ENCODE measurements at places on chromosomes 1 and 21. TPM values are rescaled to one million over a fixed set of nuclear protein-coding genes. Genes with fewer than 3 reads are reported as not detected.

DNA sequence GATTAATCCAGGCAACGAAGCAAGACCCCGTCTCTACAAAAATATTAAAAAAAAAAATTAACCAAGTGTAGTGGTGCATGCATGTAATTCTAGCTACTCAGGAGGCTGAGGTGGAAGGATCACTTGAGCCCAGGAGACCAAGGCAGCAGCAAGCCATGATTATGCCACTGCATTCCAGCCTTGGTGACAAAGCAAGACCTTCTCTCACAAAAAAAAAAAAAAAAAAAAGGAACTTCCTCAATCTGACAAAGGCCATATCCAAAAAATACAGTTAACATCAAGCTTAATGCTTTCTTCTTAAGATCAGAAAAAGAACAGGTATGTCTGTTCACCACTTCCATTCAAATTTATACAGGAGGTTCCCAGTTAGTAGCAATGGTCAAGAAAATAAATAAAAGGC, 54.4 kb downstream of the EVI5 start:
- H3K36me3 ChIP-seq, result no peaks in the 10 kb centered on the region
- H3K4me3 ChIP-seq, result no peak overlapping the region
- no peaks in the 10 kb centered on the region for H3K4me1 ChIP-seq
- no peak for DNase-seq

DNA sequence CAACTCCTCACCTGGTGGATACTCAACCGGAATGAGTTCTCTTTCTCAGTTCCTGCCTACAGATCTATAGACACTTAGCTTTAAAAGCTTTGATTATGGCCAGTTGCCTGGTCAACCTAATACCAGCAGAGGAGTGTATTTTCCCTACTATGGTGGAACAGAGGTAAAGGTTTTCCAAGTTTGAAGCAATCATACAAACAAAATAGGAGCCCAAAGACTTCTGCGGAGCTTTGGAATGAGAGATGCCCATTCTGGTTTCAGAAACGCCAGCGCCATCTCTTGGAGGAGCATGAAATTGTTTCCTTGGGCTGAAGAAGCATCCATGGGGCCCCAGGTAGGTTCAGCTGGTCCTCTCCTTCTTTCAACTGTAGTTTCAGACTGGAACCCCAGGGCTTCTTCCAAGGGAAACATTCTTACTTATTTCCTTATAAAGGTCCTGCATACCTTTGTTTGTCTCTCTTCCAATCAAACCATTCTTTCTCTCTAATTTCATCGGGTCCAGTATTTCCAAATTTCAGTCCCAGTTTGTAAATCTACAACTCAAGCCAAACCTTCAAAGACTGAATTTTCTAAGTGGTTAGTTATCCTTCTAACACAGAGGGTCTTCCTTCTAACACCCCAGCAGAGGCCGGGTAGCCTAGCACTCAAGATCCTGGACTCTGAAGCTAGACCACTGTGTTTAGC, 95.9 kb downstream of the KCNJ15 start:
- H3K36me3 ChIP-seq, result no peaks in the 10 kb centered on the region
- no peaks in the 10 kb centered on the region for H3K27me3 ChIP-seq
- DNase-seq, result peak; percentile 77
- H3K4me3 ChIP-seq, result no peak overlapping the region
- H3K27ac ChIP-seq, result peak overlapping the region; percentile 80

GRCh38 chr1:111200802-111201161, 336 bp upstream of the DENND2D start:
- no peak for DNase-seq
- H3K27ac ChIP-seq, result no peak overlapping the region
- H3K36me3 ChIP-seq, result no peaks in the 10 kb centered on the region
- H3K4me1 ChIP-seq, result peaks cover 2% of the 10 kb centered on the region
- no peak overlapping the region for H3K4me3 ChIP-seq

DNA sequence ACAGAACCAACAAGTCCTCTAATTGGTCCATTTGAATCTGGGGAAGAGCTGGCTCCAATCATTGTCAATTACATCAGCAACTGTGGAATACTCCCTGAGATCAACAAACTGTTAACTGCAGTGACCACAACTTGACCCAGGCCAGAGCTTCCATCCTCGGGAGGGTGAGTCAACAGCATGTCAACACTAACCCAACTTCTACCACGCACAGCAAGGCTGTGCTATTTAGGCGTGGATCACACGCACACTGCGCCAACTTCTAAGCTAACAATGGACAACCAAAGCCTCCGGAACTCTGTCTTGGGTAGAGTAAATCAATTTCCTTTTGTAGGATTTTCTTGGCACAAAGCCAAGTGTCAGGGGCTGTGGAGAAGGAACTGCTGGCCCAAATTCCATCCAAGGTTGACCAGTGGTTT, 30.4 kb downstream of the APP start:
- DNase-seq, result peak; percentile 98
- peak overlapping the region; percentile 68 for H3K27ac ChIP-seq
- H3K4me1 ChIP-seq, result peaks cover 3% of the 10 kb centered on the region
- no peaks in the 10 kb centered on the region for H3K36me3 ChIP-seq

GRCh38 chr1:203626910-203627246, 246 bp downstream of the ATP2B4 start:
- H3K27me3 ChIP-seq, result no peaks in the 10 kb centered on the region
- H3K27ac ChIP-seq, result peak overlapping the region; percentile 97
- peaks cover 2% of the 10 kb centered on the region for H3K36me3 ChIP-seq
- peak overlapping the region; percentile 96 for H3K4me3 ChIP-seq
- peaks cover 11% of the 10 kb centered on the region for H3K4me1 ChIP-seq
- DNase-seq, result no peak

DNA sequence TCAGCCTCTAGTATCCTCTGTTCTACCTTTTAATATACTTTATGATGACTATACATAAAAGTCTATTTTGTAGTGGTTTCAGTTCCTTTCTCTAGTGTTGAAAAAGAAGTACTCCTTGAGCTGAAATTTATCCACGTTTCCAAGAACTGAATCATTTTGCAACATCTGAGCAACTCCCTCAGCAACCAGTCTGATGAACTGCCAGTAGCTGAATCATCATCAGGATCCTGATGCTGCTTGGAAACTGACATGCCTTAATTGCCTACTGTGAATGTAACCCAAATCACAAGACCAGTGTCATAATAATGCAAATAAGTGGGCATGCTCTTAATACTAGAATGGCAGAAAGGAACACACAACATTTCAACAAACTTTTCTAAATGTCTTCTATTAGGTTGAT, 103.3 kb downstream of the CYYR1 start:
- H3K36me3 ChIP-seq, result no peaks in the 10 kb centered on the region
- no peaks in the 10 kb centered on the region for H3K4me1 ChIP-seq
- H3K27me3 ChIP-seq, result peaks cover 2% of the 10 kb centered on the region
- peak; percentile 80 for DNase-seq
- no peak overlapping the region for H3K4me3 ChIP-seq

NBPF8 gene
- polyA plus RNA-seq, result 20.4 TPM

- H3K27ac ChIP-seq, result no peak overlapping the region
- H3K4me1 ChIP-seq, result no peaks in the 10 kb centered on the region
- H3K36me3 ChIP-seq, result no peaks in the 10 kb centered on the region
Observed at GRCh38 chr1:199020904-199021303, 382.1 kb downstream of the PTPRC start.

CYP4A11 gene
- not detected for polyA plus RNA-seq

GRCh38 chr1:115782571-115783281, 14.2 kb upstream of the CASQ2 start:
- H3K27ac ChIP-seq, result peak overlapping the region; percentile 57
- H3K4me1 ChIP-seq, result peaks cover 6% of the 10 kb centered on the region
- DNase-seq, result peak; percentile 55

DNA sequence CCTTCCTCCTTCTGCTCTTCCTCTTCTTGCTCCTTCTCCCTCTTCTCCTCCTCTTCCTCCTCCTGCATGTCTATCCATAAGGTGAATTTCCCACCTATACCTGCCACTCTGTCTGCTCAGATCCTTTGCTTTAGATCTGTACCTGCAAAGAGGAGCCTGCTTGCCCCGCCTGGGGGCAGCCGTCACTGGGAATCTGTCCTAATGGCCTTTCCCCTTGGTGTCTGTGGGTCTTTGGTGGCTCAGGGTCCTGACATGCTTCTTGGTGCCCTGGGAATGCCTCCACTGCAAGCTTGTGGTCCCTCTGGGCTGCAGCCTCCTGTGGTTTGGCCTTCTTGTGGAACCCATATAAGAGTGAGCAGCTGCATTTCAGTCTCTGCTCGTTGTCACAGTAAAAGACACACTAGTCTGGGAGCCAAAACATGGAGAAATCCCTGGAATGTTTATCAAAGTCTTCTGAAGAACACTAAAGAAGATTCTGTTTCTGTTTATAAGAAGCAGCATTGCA, 79.5 kb upstream of the CSF3R start:
- no peak overlapping the region for H3K27ac ChIP-seq
- DNase-seq, result no peak
- H3K27me3 ChIP-seq, result no peaks in the 10 kb centered on the region
- no peaks in the 10 kb centered on the region for H3K4me1 ChIP-seq
- no peak overlapping the region for H3K4me3 ChIP-seq

DNA sequence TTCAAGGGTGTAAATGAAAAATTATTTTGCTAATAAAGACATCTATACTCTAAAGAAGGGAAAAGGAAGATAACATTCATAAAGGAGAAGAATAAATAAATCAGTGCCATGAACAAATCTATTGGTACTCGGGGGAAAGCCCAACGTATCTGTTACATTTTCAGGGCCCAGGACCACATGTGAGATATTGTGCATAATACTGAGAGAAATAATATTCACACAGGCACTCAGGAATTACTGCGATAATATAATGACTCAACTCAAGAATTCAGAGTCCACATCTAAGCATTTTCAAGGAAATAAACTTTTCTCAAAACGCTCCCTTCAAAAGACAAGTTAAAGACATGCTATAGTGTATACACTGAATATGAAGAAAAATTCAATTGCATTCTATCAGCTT, 108.8 kb downstream of the SMYD2 start:
- H3K4me3 ChIP-seq, result no peak overlapping the region
- no peak overlapping the region for H3K27ac ChIP-seq
- peaks cover 12% of the 10 kb centered on the region for H3K36me3 ChIP-seq
- H3K27me3 ChIP-seq, result no peaks in the 10 kb centered on the region
- H3K4me1 ChIP-seq, result peaks cover 2% of the 10 kb centered on the region

DNA sequence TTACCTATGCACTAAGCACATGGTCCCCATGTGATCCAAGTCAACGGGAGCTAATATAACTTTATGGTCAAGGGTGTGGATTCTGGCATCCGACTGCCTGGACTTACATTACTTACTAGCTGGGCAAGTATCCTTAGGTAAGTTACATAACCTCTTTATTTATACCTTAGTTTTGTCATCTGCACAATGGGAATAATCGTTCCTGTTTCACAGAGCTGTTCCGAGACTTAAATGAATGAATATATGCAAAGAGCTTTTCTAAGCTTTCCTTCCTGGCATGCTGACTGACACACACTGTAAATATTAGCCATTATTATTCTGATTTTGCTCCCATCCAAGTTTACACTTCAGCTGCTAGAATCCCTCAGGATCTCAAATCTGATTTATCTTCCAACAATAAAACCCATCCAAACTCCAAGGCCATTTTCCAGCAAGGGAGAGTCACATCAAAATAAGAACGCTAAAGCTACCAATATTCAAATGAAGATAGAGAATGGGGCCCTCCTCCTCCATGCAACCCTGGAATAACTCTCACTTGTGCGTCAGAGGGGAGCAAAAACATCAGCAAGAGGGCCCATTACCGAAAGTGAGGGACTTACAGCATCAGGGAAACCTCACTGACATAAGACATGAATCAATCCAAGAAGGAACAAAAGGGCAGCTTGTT, 115.6 kb upstream of the KAZN start:
- DNase-seq, result no peak
- no peak overlapping the region for H3K27ac ChIP-seq
- no peaks in the 10 kb centered on the region for H3K36me3 ChIP-seq
- no peaks in the 10 kb centered on the region for H3K27me3 ChIP-seq
- peaks cover 5% of the 10 kb centered on the region for H3K4me1 ChIP-seq

ITLN1 gene
- polyA plus RNA-seq, result not detected

SYTL1 gene
- 0.02 TPM for polyA plus RNA-seq

- DNase-seq, result no peak
- no peaks in the 10 kb centered on the region for H3K36me3 ChIP-seq
- H3K27ac ChIP-seq, result no peak overlapping the region
- H3K4me3 ChIP-seq, result no peak overlapping the region
- H3K4me1 ChIP-seq, result peaks cover 10% of the 10 kb centered on the region
Observed at GRCh38 chr1:93750955-93751354, 69.3 kb upstream of the BCAR3 start.

- peak; percentile 11 for DNase-seq
- H3K27ac ChIP-seq, result no peak overlapping the region
- H3K4me3 ChIP-seq, result no peak overlapping the region
- peaks cover 11% of the 10 kb centered on the region for H3K27me3 ChIP-seq
- no peaks in the 10 kb centered on the region for H3K36me3 ChIP-seq
Observed at GRCh38 chr1:41400225-41400624, 39.0 kb downstream of the FOXO6 start.

GRCh38 chr1:67053785-67054772, at the start of gene SLC35D1:
SLC35D1 (minus strand) TSS chr1:67054148; CDS start chr1:67054013, 135 bp downstream.
- H3K4me3 ChIP-seq, result peak within 1 kb of the TSS; percentile 96
- H3K27me3 ChIP-seq, result no peaks in the 10 kb centered on the region
- H3K4me1 ChIP-seq, result peaks cover 4% of the 10 kb centered on the region
- no peaks in the 10 kb centered on the region for H3K36me3 ChIP-seq

GRCh38 chr21:36188081-36188681, 31.6 kb downstream of the DOP1B start:
- H3K36me3 ChIP-seq, result no peaks in the 10 kb centered on the region
- no peak overlapping the region for H3K27ac ChIP-seq
- no peak overlapping the region for H3K4me3 ChIP-seq

DNA sequence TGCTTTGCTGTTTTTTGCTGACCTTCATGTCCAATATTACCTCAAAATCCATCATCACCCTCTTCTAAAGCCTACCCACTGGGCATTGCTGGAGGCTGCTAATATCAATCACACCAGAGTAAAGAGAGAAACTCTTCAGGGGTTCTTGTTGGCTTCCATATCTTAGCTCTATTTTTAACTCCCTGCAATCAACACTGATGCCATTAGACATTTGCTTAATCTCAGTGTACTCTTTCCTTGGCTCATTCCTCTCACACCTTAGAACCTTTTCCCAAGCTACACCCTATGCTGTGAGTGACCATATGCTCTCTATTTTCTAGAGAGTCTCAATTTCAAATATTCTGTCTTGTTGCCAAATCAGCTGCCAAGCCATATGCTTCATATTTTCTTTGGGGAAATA, 40.6 kb upstream of the RABGAP1L start:
- H3K36me3 ChIP-seq, result no peaks in the 10 kb centered on the region
- no peak for DNase-seq
- no peak overlapping the region for H3K27ac ChIP-seq

DNA sequence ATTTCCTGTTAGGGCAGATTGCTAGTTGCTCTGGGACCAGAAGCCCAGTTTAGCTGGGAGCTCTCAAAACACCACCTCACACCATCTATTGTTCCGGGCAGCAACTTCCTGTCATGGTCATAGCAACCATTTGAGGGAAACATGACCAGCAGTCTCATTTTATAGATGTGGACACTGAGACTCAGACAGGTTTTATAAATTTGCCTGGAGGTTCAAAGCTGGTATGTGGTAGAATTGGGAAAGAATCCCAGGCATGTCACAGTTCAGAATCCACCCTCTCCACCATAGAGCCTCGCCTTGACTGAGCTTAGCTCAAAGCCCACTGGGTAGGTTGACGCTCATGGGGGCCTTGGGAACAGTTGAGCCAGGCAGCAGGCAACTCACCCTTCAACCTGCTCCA, 14.0 kb upstream of the TRIM67 start:
- no peak overlapping the region for H3K4me3 ChIP-seq
- H3K36me3 ChIP-seq, result no peaks in the 10 kb centered on the region
- H3K4me1 ChIP-seq, result no peaks in the 10 kb centered on the region
- DNase-seq, result no peak
